ENCODE measurements at places on chromosomes 7 and 10.

GRCh38 chr7:24668927-24669635 lies 88.2 kb downstream of the GSDME start:
- DNase-seq = no peak

DNA sequence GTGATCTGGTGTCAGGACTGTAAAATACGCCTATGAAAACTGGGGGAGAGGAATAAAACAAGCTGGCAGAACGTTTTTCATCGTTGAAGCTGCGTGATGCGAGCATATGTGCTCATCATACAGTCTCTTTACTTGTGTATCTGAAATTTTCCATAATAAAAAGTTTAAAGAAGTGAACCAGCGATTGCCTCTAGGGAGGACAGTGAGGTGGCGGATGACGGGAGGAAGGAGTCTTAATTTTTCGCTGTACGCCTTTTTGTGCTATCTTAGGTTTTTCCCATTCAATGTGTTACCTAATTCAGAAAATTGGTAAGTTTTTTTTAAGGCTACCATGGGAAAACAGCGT lies 891 bp upstream of the WAPL start:
- no peak for DNase-seq

DNA sequence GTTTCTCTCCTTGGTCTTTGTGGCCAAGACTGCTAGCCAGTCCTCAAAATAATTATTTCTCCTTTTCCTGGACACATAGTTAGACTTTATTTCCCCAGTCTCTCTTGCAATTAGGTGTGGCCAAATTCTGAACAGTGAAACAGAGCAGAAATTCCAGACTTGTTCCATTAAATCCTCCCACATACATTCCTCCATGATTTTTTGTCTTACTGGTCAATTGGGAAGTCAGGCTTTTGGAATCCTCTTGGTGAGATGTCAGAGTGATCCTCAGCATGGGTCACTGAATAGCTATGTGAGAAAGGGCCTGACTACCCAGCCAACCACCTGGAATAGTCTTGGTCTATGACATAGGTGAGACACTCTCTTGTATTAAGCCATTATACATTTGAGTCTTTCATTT lies 164.2 kb downstream of the DGKI start:
- no peak for DNase-seq

DNA sequence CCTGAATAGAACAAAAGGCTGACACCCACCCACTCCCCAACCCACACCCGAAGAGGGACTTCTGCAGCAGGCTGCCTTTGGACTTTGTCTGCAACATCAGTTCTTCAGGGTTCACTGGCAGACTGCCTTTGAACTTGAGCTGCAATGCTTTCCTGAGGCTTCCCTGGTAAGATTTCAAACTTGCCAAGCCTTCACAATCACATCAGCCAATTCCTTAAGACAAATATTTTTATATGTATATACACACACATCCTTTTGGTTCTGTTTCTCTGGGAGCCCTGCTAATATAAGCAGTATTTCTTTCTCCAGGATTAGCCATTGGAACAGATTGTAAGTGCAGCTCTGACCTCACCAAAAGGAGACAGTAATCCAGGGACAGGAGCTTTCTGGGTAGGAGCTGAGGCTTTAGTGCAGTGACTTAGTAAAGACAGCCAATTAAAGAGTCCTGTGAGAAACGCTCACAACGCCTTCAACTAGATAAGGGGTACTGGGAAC lies 55.6 kb upstream of the KMT2E start:
- DNase-seq = no peak

DNA sequence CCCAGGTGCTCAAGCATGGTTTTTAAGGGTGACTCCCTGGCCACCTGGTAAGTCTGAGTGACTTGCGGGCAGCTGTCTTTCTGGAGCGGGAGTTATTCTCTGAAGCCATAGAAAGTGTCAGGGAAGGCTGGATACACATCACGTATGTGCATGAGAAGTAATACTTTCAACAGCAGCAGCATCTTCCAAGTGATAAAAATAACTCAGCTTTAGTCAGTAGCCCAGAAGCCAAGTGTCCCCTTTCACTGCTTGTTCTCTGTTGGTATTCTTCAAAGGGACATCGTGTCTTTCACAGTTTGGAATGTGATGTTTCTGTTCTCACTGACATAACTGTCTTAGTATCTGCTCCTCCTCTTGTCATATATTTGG lies 97.6 kb downstream of the KIAA1217 start:
- no peak for DNase-seq

DNA sequence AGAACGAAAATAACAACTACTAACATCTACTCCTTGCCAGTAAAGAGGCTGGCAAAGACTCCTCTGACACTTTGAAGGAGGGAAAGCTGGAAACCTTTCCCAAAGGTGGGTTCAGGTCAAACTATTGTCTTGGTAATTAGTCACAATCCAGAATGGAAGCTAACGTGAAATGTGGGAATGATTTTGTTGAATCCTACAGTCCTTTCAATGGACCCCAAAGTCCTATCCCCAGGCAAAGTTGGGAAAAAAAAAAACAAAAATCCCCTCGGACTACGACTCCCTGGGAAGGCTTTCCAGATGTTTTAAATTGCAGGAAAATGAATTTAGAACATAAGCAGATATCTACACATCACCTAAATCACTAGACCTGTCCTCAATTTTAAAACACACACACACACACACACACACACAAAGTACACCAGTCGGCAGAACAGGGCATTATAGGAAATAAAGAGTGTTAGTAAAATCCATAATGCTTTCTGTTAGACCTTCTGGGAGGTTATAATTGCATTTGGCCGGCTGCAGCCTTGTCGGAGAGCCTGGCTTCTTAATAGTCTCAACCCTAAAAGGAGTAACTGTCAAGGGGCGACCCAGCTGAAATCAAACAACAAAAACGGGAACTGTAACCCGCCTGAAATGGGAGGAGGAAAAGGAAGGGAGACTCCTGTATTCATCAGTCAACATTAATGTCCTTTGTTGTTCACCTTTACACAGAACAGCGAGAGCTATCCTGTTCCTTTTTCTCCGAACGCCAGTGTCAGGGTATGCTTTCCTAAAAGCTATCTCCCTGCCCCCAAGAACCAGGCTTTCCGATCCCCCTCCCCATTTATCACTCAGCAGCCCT lies 1.5 kb downstream of the DOCK4 start:
- DNase-seq = no peak

- no peak for DNase-seq
Measured at GRCh38 chr10:16948361-16948760, 131.1 kb upstream of the RSU1 start.
